ENCODE measurements at places on chromosomes 11 and 22. TPM values are rescaled to one million over a fixed set of nuclear protein-coding genes. Genes with fewer than 3 reads are reported as not detected.

DNA sequence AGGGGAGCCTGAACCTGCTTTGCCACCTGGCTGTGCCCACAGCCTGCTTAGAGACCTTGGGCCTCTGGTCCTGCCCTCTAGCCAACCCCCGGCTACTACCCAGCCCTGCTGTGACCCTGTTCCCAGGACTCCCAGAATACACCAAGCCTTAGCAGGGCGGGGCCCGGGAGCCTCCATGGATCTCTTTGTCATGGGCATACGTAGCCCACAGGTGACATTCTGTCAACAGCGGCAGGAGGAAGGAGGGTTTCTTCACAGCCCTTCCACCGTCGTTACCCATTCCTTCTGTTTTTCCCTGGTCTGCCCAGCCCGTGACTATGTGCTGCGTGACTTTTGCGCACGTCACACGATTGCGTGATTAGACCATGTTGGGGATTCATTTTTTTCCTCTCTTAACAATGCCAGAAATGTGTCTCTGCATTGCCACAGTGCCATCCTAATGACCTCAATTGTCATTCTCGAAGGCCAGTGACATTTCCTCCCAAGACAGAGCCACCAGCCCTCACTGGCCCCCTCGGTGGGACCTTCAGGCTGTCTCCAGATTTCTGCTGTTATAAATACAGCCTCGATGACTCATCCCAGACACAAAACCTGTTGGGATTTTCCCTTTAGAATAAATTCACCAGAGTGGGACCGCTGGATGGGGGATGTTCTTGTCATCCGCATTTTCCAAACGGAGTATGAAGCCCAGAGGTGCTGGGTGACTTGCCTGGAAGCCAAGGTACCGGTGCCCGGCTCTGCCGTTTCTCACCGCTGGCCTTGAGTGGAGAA is 9.0 kb downstream of the SYT12 start:
- H3K27me3 ChIP-seq: no peaks in the 10 kb centered on the region
- H3K36me3 ChIP-seq: no peaks in the 10 kb centered on the region
- H3K4me3 ChIP-seq: no peak overlapping the region
- H3K27ac ChIP-seq: peak overlapping the region; percentile 86
- peak; percentile 66 for DNase-seq

GRCh38 chr22:38751066-38751421 is 4.8 kb downstream of the SUN2 start:
- no peak overlapping the region for H3K4me3 ChIP-seq
- peaks cover 11% of the 10 kb centered on the region for H3K36me3 ChIP-seq
- no peak overlapping the region for H3K27ac ChIP-seq

DNA sequence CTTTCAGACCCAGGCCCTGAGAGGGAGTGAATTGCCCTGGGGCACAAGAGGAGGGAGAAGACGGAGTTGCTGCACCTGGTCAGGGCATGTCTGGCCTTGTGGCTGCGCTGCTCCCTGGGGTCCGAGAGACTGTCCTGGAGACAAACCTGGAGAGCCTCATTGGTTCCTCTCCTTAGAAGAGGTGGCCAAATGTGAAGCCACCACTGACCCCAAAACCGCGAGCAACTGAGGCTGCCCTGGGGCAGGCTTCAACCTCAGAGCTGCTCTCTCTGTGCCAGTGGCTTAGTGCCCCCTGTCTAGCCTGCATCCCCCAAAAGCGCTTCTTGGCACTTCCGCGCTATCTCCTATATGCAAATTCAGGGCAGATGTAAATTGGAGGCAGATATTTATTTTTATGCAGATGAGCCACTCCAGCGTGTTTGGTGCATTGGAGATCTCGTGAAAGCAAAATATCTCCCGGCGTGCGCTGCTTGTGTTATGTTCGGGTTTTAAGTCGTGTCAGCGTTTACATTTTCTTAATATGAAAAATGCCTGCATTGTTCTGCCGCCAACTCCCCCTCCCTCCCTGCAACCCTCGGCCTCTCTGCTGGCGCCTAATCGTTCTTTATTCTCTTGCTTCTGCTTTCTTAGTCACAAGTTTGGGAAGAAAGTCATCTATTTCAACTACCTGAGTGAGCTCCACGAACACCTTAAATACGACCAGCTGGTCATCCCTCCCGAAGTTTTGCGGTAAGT is 69.5 kb downstream of the ARHGAP8 start:
- H3K4me3 ChIP-seq: no peak overlapping the region
- H3K4me1 ChIP-seq: no peaks in the 10 kb centered on the region
- H3K36me3 ChIP-seq: no peaks in the 10 kb centered on the region
- H3K27me3 ChIP-seq: peaks cover 3% of the 10 kb centered on the region

- no peaks in the 10 kb centered on the region for H3K27me3 ChIP-seq
- H3K36me3 ChIP-seq: no peaks in the 10 kb centered on the region
- DNase-seq: peak; percentile 27
- H3K27ac ChIP-seq: no peak overlapping the region
- H3K4me3 ChIP-seq: no peak overlapping the region
Measured at GRCh38 chr11:102807921-102808320, 10.0 kb upstream of the MMP1 start.

DNA sequence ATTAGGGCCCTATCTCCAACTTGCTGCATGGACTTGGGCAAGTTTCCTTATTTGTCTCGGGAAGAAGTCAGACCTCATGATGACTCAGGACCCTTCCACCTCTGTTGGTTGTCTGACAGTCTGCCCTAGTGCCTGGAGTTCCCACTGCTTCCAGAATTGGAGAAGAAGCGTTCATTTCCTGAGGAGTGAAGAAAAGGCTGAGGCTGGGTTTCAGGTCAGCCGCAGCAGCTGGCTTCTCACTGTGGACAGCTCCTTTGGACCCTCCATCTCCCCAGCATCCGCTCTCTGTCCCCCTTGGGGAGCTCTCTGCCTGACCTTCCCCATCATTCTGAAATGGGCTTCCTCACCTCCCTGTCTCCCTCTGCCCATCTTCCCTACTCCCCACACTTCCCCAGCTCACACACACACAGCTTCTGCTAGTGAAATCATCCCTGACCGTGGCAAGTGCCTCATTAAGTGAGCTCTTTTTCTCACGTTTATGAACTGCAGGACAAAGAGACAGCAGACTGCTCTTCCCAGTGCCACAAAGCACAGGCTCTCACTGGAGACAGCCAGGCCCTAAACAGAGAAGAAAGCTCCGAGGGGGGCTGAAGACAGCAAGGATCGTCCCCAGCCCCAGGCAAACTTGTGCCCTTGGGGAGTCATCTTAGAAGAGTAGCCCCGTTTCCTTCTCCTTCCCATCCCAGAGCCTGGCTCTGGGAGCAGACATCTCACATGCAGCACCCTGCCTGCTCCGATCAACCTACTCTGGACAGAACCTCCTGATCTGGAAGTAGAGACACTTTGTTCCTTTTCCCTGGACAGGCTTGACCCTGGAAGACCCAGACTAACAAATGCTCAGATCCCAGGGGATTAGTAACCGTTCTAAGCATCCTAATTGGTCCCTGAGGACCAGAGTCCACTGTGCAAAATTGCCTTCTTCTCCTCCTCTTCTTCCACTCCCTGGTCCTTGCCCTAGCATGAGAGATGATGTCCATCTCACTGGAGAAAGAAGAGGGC is 157.9 kb downstream of the FEZ1 start:
- H3K27ac ChIP-seq: peak overlapping the region; percentile 42
- H3K27me3 ChIP-seq: no peaks in the 10 kb centered on the region
- DNase-seq: peak; percentile 33
- no peaks in the 10 kb centered on the region for H3K36me3 ChIP-seq

GRCh38 chr11:18794956-18795355 is 3.4 kb upstream of the PTPN5 start:
- no peak for DNase-seq
- H3K27me3 ChIP-seq: peaks cover 49% of the 10 kb centered on the region
- H3K27ac ChIP-seq: no peak overlapping the region
- no peaks in the 10 kb centered on the region for H3K4me1 ChIP-seq
- no peaks in the 10 kb centered on the region for H3K36me3 ChIP-seq
- no peak overlapping the region for H3K4me3 ChIP-seq

DNA sequence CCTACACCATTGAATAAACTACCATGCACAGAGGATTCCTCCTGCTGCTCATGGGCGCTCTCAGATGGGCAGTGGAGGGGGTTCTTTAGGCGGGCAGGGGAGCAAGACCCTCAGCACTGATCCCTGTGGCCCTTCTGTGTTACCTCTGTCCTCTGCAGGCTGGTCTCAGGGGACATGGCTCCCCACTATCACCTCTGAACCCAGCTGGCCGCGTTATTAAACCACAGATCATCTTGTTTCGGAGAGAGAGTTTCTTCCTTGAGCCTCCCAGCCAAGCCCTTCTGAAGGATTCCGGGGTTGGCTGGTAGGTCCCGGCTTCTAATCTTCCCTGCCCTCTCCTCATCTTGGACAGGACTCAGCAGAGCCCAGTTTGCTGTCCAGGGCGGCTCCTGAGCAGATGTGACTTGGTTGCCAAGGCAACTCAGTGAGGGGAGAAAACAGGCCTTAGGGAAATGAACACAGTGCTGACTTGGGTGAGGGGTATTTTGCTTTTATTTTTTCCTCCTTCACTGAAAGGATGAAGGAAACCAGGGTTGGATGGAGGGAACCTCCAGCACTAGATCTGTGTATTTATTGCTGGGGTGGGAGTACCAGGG is 13.3 kb downstream of the APOL3 start:
- peaks cover 12% of the 10 kb centered on the region for H3K4me1 ChIP-seq
- H3K36me3 ChIP-seq: no peaks in the 10 kb centered on the region
- H3K27me3 ChIP-seq: no peaks in the 10 kb centered on the region
- no peak overlapping the region for H3K4me3 ChIP-seq
- no peak for DNase-seq
- no peak overlapping the region for H3K27ac ChIP-seq

Gene TSSC4
- 50.3 TPM for total RNA-seq

Gene CCDC81
- under 0.01 TPM for total RNA-seq

Gene GAB4
- total RNA-seq: not detected

Gene CALCA
- 1.3 TPM for total RNA-seq

Gene HEPACAM
- total RNA-seq: not detected

Gene TCN2
- total RNA-seq: 8.1 TPM

Gene MOGAT2
- total RNA-seq: not detected
